Activated T-cell treated with anti-CD3 and anti-CD28 coated beads, Interleukin-2, amount 50 U/mL, for 72 hours (primary cell): ENCODE measurements at places on chromosomes 16 and 17. TPM values are rescaled to one million over a fixed set of nuclear protein-coding genes. Genes with fewer than 3 reads are reported as not detected.

Gene RAB26
- 0.82 TPM for total RNA-seq

Gene LDHD
- total RNA-seq = 0.43 TPM

Gene CLDN6
- total RNA-seq = not detected

Gene G6PC1
- not detected for total RNA-seq

Gene PDP2
- total RNA-seq = 31.8 TPM

Gene BRIP1
- 10.8 TPM for total RNA-seq

DNA sequence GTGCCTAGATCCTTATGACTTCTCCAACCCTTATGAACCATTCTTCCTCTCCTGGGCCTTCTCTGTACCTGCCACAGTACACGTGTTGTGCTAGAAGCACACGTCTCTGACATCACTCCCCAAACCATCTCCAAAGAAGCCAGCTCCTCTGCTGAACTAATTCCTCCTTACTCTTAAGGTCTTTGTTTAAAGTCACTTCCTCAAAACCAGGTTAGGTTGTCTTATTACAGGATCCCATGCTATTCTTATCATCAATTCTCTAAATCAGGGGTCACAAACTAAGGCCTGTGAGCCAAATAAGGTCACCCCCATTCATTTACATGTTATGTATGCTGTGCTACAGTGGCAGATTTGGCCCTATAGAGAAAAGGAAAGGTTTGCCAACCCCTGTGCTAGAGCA lies 4.0 kb downstream of the SUPT6H start:
- DNase-seq = no peak

GRCh38 chr17:83200231-83200699 lies 120.9 kb downstream of the METRNL start:
- peak; percentile 90 for DNase-seq

DNA sequence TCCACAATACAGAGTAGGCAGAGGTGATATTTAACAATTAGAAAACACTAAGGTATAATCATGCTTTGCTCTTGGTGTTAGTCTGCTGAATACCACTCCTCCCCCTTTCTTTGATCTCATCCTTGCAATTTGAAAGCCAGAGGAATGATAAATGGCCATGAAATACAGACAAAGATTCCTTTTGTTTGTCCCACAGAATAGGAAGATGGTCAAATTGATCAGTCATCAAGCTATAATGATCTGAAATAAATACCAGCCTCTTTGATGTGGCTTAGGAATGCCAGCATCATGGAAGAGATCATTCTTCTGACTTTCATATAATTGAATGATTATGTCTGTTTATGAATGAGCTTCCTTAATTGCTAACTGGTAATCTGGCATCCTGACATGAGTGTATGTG lies 1541.7 kb upstream of the CDH8 start:
- DNase-seq = no peak

DNA sequence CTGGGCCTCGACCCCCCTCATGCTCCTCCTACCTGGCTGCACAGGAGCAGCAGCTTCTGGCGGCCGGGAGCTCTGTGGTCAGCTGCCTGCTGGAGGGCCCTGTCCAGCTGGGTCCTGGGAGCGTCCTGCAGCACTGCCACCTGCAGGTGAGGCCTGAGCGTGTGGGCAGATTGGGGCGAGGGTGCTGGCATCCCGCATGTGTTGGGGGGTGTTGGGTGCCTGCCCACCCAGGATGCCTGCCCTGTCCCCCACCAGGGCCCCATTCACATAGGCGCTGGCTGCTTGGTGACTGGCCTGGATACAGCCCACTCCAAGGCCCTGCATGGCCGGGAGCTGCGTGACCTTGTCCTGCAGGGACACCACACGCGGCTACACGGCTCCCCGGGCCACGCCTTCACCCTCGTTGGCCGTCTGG lies 16.5 kb downstream of the FCSK start:
- DNase-seq = no peak

- DNase-seq = no peak
Observed at GRCh38 chr17:49570540-49571242, 5.0 kb upstream of the NXPH3 start.
